SW 1271 (cell line): ENCODE measurements at places on chromosomes 3 and 15.

DNA sequence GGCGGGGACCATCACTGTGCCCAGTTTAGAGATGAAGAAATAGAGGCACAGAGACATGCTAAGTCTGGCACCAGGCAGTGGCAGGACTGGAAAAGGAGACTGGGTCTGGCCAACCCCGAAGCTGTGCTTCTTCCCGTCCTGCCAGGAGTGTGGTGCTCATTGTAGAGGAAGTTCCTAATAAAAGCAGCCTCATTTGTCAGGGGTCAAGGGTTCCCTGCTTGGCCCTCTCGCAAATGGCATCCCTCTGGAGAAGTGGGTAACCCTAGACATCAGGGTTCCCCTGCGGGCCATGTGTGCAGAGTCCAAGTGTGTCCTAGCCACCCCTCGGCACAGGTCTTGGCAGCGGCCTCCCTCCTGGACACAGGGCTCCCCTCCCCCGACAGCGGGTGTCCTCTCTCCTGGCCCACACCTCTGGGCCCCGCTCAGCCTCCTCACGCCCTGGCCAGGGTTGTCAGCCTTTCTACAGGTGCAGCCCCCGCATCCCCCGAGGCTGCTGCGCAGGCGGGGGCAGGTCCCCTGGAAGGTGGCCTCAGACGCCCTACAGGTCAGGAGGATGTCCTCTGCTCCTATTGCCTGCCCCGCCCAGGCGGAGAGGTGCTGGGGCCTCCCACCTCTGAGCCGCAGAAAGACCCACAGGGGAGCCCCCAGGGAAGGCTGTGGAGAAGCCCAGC, 61.8 kb upstream of the PRR20G start:
- DNase-seq, result no peak

GRCh38 chr15:96326328-96327154, 4.0 kb upstream of the NR2F2 start:
- no peak for DNase-seq

- no peak for DNase-seq
These were observed 8.7 kb upstream of the SMCO1 start for GRCh38 chr3:196523841-196524240.

- no peak for DNase-seq
These were observed 36.8 kb downstream of the BTD start for GRCh38 chr3:15638193-15638890.

DNA sequence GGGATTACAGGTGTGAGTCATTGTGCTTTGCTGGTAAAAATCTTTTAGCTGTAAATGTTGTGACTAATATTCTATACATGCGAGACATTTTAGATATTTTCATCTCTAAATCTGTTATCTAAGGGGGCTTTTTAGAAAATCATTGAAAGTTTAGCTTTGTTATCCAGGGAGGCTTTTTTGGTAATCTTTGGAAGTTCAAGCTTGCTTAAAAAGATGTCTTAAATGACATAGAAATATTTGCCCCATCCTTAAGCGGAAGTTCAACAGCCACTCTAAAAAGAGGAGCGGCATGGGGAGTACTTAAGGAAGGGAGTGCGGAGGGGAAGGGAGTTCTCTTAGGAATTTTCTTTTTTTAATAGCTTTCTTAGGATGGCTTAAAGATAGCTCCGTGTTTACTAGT, 26.1 kb downstream of the DNAJC13 start:
- no peak for DNase-seq

DNA sequence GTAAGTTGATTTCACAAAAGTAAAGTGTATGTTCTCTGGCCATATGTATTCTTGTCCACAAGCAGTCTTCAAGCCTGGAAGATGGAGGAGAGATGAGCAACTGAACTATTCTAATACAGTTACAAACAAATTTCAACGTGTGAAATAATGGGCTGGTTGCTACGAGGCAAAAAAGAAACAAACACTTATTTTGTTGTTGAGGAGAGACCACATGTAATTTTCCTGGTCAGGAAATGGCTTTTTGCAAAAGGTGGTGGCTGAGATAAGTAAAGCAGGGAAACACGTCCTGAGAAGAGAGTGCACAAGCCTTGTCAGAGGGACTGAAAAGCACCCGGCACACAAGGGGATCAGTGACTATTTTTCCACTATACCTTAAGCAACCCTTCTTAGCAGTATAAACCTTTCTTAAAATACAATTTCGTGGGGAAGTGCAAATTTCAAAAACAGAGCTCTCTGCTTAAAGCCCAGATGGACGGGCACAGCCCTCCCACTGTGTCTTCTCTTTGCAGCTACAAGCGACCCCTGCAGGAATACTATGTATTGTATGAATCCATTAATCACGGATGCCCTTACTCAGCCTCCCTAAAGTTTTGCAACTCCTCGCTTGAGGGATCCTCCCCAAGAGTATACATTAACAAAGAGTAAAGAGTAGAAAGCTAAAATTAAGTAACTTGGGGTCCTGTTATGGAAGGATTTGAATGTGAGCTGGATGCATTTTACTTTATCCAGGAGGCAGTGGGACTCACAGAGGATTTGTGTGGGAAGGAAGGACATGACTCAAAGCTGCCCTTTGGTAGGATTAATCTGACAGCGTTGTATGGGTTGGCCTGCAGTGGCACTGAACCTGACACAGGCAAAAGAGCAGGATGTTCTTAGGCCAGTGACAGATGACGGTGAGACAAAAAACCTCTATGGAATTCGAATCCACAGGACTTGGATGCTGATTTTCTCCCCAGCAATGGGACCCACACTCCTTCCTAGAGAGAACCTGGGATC, 253.7 kb downstream of the IL5RA start:
- DNase-seq, result no peak

DNA sequence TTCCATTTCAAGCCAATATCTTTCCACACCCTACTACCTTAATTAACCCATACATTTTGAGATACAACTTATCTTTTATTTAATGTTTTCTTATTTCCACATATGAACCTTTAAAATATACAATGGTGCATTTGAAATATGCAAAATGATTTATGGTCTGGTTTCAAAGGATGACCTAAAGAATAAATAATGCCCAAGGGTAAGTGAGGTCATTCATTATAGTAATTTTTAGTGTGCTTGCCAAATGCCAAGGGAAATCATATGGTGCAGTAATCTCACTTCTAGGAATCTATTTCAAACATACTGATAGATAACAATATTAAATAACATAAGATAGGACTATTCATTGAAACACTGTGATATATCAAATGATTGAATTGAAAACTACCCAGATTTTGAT, 1055.4 kb downstream of the AGBL1 start:
- no peak for DNase-seq
